ENCODE measurements at places on chromosomes 1 and 21.

DNA sequence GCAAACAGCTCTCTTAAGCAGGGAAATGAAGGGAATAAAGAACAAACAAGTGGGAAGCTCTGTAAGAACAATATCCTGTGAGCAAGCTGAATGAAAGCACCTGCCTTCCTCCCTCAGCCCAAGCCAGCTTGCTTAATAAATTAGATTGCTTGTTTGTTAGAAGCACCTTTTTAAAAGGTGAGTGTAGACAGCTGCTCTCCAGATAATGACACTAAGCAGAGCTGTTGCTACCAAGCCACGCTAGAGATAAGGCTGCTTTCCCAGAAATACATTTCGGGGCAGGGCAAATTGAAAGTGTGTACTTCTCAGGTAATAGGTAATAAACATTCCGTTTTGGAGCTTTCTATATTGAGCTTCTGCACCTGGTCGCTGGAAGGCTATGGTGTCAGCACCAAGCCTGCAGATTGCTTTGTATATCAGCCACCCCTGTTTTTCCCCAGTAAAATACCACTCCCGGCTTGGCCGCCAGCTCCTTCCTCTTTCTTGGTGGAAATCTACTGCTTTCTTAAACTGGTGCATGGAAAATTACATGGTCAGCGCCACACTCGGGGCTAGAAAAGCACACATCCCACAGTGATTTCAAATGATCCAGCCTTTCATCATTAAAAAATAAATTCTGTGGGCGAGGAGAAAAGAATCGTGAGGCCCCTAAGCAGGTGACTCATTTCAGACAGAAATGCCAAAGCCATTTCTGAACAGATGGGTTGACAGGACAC, 151.3 kb downstream of the ETS2 start:
- no peak for DNase-seq

DNA sequence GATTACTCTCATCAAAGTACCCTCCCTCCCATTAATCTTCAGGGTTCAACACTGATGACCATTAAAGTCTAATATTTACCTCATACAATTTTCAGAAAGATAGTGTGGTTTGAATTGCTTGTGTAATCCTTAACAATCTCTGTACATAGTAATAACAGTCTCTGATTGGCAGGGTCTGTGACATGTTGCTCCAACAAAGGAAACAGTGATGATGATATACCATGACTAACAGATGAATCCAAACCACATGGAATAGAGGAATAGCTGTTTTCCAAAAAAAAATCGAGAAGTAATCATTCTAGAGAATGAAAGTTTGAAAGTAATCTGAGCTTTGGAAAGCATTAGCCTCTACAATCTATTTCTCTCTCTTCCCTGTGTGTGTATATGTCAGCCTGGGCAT, 610.1 kb upstream of the NEGR1 start:
- no peak for DNase-seq

- no peak for DNase-seq
Measured at GRCh38 chr21:14833241-14833640, 231.6 kb downstream of the NRIP1 start.

- no peak for DNase-seq
Measured at GRCh38 chr21:34857874-34858273, 189.1 kb downstream of the CLIC6 start.

DNA sequence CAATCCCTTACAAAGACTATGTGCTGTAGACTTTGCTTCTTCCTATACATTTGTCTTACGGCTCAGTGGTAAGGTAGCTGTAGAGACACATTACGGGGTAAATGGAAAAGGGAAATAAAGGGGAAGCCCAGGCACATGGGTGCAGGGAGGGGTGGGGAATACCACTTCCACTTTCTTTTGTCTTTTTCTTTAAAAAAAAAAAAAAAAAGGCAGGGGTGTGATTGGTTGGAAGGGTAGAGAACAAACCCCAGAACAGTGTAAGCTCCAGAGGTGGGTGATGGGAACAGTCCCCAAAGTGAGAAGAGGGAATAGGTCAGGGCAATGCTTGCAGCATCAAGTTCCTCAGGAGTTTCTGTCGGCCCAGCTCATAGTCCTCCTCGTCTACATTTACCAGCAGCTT, 3.9 kb downstream of the NIT1 start:
- DNase-seq: no peak

GRCh38 chr1:154710106-154710505, 102.1 kb upstream of the ADAR start:
- no peak for DNase-seq

GRCh38 chr1:39666772-39667171, 5.1 kb downstream of the NT5C1A start:
- no peak for DNase-seq

GRCh38 chr1:3190256-3191041, 121.4 kb downstream of the PRDM16 start:
- DNase-seq: no peak

GRCh38 chr1:15178571-15179484, 25.3 kb downstream of the TMEM51 start:
- no peak for DNase-seq

DNA sequence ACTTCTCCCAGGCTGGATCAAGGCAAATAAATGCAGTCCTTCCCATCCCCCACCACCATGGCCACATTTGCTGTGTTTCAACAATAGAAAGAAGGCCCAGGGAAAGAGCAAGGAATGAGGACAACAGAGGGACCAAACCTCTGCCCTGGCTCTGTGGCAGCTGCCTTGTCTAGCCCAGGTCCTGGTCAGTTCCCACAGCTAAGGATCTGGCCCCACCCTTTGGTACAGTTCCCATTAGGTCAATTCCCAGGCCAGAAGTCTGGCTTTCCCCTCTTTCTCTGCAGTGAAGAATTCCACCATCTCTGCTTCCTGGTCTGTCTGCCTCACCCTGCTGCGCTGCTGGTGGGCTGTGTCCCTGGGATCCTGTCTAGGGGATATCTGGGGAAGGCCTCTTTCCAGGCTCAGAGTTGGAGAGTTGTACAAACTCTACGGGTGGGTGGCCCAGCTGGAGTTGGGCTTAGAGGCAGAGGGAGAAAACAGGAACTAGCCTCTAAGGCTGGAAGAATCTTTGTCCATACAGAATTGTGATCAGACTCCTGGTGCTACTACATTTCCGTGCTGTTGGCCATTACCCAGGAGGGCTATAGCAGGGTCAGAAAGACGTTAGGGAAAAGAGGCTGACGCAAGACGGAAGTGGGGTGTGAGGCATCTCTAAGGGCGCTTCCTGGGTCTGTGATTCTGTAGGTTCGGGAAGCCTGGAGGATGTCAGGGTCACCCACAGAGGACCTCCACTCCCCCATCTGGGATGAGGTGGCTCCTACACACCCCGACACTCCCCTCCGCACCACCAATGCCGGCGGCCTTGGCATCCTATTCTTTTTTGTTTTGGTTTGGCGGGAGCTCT, 953 bp upstream of the NDUFS2 start:
- DNase-seq: peak; percentile 76

DNA sequence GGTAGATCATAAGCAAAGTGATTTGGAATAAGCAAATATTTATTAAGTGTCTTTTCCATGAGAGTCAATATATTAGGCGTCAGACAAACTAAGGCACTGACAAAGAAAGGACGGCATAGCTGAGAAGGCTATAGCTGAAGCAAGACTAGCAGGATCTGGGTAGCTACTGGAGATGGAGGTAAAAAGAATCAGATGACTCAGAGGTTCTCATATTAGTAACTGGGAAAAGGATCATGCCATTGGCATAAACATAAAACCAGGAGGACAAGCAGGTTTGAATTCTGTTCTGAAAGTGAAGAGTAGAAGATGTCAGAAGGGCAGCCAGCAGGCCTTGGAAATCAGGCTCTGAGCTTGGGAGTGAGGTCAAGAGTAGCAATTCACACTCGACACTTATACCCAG, 531.9 kb downstream of the PTPRC start:
- no peak for DNase-seq

DNA sequence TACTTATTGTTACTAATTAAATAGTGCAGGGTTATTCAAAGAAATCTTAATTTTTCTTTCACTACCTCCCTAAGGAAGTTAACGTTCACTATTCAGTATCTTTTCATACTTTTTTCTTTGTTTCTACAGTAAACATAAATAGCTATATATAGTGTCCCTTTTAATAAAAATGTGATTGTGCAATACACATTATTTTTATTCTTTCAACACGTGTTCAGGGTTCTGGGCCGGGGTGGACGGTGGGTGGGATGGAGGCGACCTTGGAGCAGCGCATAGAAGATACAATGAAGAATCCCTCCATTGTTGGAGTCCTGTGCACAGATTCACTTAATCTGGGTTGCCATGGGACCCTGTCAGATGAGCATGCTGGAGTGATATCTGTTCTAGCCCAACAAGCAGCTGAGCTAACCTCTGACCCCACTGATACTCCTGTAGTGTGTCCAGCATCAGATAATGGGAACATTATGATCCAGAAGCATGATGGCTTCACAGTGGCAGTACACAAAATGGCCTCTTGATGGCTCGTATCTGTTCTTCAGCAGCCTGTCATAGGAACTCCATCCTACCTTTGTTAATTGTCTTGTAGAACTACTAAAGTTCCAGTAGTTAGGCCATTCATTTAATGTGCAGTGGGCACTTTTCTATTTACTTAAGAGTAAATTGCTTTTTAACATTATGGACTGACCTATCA, 155.9 kb upstream of the L1TD1 start:
- no peak for DNase-seq

DNA sequence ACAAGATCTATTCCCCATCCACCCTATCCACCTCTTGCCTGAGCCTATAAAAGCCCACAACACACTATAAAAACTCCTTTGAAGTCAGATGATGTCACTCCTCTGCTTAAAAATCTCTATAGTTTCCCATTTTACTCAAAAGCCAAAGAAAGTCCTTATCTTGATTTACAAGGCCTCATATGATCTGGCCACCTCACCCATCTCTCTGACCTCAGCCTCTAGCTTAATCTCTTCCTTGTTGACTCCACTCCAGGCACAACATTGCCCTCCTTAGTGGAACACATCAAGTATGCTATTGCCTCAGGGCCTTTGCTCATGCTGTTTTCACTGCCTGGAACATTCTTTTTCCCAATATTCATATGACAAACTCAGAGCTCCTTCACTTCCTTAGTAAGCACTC, 33.3 kb downstream of the ZNF281 start:
- DNase-seq: no peak

- no peak for DNase-seq
Measured at GRCh38 chr1:230261928-230262650, 164.0 kb downstream of the PGBD5 start.

DNA sequence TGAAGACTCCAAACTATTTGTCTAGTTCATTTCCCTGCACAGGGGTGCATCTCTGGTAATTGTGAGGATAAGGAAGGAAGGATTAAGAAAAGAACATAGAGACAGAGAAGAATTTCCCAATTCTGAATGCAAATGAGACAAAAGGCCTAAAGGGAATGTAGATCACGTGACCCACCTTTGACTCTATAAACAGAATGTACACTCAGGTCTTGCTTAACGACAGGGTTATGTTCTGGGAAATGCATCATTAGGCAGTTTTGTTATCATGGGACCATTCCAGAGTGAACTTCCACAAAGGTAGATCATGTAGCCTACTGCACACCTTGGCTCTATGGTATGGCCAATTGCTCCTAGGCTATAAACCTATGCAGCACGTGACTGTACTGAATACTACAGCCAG, 252.3 kb upstream of the ZP4 start:
- no peak for DNase-seq

- no peak for DNase-seq
Measured at GRCh38 chr1:150061632-150062101, 5.9 kb upstream of the VPS45 start.

DNA sequence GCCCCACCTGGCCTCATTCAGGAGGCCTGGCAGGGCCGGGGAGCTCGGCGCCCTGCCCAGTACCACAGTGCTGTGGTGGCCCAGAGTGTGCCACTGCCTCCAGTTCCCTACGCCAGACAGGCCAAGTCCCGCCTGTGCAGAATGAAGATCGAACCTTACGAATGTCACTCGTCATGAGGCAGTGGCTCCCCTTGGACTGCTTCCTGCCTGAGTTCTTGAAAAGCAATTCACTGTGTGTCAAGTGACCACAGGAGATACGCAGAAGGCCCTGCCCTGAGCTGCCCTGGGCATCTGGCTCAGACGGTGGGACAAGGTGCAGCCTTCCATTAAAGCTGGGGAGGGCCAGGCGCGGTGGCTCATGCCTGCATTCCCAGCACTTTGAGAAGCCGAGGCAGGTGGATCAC, 49.6 kb upstream of the LRP8 start:
- peak; percentile 2 for DNase-seq

DNA sequence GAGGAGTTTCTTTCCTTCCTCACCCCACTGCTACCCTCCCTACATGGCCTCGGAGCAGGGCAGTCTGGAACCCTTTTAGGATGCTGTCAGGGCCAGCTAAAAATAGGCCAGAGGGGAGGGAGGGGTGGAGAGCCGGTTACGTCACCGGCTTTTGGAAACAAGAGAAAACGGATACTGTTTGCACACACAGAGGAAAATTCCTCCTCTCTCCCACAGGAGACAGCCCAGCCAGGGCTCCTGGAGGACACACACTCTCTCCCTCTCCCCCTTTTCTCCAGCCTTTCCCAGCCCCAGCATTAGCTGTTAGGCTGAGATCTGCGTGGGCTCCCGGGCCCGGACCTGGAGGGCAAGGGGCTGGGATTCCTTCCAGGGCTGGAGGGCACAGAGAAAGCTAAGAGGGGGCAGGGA, 20.0 kb upstream of the ALDH4A1 start:
- peak; percentile 91 for DNase-seq

GRCh38 chr1:184368354-184368753, 18.5 kb upstream of the C1orf21 start:
- DNase-seq: no peak

GRCh38 chr1:28518745-28519341, 13.0 kb downstream of the RCC1 start:
- no peak for DNase-seq

DNA sequence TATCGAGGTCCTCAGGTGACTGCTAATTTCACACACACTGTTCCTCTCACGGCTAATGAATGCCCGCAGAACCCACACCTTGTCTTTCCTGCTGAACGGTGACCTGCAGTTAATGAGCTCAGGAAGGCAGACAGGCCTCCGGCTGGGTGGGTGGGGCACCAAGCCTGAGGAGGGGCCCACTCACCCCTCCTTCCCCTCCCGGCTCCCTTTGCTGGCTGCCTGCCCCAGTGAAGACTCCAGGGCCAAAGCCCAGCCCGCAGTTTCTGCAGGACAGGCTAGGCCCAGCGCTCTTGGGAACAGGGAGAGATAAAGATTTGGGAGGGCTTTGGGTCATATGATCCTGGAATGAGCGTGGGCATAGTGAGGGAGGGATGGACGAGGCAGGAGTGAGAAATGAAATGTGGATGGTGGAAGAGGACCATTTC, 26.4 kb downstream of the FOXO6 start:
- DNase-seq: peak; percentile 89

- no peak for DNase-seq
Measured at GRCh38 chr1:35637401-35637809, 3.9 kb downstream of the PSMB2 start.

GRCh38 chr1:19780267-19780877, 19.3 kb downstream of the TMCO4 start:
- no peak for DNase-seq

All from tibial artery (tissue), 4 donors.